CD4-positive, alpha-beta T cell treated with Interleukin-2 at 100 ng/mL for 4 hours (primary cell): ENCODE measurements at places on chromosomes 1 and 21.

DNA sequence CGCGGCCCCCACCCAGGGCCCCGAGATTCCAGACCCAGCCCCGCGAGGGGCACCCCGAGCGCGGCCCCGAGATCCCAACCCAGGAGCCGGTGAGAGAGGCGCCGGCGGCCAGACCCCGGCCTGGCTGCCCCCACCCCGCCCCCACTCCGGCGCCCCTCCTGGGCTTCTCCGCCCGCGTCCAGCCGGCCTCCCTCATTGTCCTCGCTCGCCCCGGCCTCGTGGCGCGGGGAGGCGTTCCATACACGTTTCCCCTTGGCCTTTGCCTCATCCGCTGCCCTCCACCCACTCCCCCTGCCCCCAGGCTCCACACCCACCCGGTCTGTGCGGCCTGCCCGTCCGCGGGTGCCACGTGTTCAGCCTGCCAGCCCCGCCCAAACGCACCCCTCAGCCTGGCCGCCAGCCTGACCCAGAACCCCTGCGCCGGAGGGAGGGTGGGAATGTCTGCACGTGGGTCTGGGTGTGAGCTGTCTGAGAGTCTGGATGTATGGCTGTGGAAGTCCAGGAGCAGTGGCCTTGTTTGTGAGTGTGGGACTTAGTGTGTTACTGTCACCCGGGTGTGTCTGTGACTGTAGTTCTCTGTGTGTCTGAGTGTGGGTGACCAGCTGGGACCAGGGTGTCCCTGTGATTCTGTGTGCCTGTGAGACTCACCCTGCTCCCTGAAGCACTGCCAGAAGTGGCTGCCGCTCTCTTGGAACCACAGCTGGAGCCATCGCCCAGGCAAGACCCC lies 681 bp downstream of the B4GALT2 start:
- DNase-seq, result peak; percentile 3

DNA sequence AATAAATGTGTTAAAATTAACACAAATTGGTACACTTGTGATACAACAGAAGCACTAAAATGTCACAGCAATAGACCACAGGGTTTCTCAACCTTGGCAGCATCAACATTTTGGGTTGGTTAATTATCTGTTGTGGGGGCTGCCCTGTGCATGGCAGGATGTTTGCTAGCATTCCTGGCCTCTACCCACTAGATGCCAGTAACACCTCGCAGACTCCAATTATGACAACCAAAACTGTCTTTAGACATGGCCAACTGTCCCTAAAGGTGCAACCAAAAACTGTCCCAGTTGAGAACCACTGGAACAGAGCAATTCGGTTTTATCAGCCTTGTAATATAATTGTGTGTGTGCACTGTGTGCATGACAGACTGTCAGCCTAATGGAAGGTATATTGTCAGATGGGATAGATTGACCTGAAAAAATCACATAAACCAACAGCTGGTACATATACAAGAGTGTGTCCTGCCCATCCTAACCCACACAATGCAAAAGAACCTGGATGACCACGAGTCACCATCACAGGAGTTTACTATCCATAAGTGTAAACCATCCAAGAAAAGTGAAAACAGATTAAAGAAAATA lies 13.5 kb upstream of the ERG start:
- DNase-seq, result no peak

DNA sequence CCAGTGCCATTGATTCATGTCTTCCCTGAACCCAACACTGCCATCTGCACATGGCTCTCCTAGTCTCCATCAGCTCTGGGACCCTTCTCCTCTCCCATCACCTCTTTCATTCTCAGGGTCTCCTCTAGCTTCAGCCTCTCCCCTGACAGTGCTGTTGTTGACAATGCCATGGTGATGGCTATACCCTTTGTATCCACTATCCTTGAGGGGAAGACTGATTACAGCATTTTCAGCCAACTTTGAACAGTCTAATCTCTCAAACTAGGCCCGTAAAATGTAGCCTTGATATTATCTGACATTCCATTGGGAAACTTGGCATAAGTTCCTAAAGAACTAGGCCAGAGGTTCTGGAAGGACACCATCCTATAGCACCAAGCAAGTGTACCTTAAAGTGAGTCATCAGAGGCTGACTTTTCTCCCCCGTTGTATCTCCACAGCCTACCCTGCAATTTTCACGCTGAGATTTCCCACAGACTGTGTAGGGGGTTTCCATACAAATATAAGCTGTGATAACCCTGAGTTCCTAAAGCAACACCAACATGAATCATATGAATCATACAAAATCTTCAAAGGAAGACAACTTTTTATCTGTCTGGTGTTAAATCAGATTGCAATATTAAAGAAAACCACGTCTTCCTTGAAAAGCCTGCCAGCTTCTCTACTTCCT lies 5.8 kb downstream of the HAO2 start:
- no peak for DNase-seq

- no peak for DNase-seq
These were observed 26.4 kb upstream of the PLA2G4A start for GRCh38 chr1:186802388-186802787.

DNA sequence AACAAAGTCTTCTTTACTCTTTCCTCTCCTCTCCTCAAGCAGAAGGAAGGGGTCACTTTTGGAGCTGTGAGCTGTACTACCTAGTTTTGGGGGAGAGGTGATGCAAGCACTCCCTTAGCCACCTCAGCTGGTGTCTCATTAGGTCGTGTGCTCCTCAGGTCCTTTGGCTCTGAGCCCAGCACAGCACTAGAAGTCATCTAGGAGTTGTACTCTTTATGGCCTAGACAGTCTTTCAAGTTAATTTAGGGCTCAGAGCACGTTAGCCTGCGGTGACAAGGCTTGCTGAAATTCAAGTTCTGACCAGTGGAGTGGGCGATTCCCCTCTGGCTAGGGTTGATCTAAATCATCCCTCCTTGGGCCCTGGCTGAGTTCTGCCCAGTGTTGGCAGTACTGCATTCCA lies 48.0 kb upstream of the WDR26 start:
- DNase-seq, result no peak

DNA sequence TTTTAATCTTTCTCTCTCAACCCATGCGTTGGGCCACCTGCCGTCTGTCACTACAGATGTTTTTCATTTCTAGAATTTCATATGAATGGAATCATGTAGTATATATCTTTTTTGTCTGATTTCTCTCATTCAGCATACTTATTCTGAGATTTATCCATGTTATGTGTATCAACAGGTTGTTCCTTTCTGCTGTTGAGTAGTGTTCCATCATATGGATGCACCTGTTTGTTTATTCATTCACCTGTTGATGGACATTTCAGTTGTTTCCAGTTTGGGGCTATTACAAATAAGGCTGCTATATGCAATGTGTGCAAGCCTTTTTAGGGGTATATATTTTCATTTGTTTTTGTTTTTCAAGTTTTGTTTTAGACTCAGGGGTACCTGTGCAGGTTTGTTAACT lies 9.4 kb upstream of the SLC41A1 start:
- no peak for DNase-seq

GRCh38 chr1:153493343-153493960 lies 33.0 kb upstream of the S100A7 start:
- no peak for DNase-seq

GRCh38 chr1:211701733-211702132 lies 26.3 kb upstream of the NEK2 start:
- no peak for DNase-seq

GRCh38 chr1:156465747-156466365 lies 34.7 kb downstream of the MEF2D start:
- DNase-seq, result no peak

DNA sequence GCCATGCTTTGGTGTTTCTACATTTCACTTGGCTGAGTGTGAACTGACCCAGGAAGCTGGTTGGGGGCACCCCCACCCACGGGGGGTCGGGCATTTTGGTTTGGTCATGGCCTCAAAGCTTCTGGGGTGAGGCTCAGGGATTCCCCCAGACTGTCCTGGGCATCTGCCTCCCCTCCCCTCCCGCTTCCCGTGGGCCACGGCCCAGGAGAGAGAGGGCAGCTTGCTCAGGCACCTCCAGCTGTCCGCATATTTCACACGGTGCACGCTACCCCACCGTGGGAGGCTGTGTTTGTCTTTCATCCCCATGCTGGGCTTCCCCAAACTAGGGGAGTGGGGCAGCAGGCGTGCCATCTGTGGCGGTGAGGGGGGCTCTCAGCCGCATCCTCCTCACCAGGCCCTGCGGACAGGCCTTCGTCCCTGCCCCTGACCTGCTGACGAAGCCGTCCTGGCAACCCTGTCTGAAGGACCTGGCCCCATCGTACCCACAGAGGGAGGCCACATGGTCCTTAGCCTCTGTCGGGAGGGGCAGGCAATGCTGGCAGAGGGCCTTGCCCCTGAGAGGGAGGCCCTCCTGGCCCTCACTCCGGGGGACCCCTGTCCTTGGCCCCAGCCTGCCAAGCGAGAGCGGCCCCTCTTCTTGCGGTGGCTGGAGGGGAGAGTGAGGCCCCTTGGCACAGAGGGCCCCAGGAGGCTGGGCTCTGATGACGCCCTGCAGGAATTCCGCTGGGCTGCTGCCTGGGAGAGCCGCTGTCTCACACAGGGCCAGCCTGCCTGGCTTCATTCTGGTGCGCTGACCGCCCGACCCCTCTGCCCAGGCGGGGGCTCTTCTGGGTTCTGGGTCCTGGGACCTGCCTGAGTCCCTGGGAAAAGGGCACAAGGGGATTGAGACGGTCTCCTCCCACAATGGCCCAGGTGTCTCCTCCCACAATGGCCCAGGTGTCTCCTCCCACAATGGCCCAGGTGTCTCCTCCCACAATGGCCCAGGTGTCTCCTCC lies 22.1 kb downstream of the TP73 start:
- no peak for DNase-seq
